ENCODE measurements at places on chromosomes 7 and 10.

DNA sequence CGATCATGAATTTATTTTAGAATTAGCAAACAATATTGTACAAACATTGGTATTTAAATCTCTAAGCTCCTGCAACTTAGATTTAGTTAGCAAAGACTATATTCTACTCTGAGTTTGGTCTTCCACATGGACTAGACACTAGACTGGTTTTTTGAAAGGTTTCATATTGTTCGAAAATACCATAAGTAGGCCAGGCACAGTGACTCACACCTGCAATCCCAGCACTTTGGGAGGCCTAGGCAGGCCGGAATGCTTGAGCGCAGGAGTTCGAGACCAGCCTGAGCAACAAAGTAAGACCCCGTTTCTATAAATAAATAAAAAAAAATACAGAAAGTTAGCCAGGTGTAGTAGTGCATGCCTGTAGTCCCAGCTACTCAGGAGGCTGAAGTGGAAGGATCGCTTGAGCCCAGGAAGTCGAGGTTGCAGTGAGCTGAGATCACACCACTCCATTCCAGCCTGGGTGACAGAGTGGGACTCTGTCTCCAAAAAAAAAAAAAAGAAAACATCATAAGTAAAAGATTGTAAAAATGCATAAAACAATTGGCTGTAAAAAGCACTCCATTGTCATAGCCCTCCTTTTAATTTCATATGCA lies 73.1 kb downstream of the ABCC2 start:
- DNase-seq: no peak

DNA sequence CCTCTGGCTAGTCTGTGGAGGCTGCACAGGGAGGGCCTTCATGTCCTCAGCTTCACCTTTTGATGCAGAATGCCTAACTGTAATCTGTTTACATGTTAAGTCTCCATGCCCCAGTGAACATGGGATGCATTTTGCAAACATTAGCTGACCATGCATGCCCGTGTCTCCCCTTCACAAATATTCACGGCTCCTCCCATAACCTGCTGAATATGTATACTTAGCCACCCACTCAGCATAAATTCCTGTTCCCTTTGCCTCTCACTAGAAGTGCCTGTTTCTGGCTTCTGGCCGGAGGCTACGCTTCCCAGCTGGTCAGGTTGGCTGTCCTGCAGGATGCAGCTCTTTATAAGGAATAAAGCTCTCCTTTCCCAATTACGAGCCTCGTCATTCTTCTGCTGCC lies 552.7 kb downstream of the DNAJB6 start:
- no peak for DNase-seq

GRCh38 chr7:106583100-106583499 lies 77.9 kb downstream of the CCDC71L start:
- peak; percentile 23 for DNase-seq

DNA sequence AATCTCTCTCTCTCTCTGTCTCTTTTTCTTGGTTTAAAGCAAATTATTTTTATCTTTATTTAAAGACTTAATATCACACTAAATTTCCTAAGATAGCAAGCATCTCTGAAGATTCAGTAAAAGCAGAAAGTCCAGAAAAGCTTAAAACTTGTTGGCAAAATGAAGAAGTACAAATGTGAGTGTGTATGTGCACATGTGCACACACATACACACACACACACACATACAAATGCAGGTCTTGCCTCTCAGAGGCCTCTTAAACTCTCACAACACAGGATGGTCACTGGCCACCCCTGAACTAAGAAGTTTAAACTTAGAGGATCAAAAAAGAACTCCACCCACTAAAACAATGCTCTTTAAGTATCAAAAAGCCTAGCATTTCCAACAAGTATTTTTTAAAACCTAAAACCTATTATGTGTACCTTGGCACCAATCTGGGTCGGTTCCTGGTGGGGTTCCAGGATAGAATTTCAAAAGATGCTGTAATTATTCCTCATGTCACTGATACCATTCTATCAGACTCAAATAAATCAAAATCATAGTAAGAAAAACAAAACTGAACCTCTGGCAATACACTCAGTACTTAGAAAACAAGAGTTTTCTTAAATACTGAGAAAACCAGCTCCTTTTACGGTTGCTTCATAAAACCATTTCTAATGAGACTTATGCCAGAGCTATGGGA lies 55.0 kb downstream of the SORBS1 start:
- no peak for DNase-seq

DNA sequence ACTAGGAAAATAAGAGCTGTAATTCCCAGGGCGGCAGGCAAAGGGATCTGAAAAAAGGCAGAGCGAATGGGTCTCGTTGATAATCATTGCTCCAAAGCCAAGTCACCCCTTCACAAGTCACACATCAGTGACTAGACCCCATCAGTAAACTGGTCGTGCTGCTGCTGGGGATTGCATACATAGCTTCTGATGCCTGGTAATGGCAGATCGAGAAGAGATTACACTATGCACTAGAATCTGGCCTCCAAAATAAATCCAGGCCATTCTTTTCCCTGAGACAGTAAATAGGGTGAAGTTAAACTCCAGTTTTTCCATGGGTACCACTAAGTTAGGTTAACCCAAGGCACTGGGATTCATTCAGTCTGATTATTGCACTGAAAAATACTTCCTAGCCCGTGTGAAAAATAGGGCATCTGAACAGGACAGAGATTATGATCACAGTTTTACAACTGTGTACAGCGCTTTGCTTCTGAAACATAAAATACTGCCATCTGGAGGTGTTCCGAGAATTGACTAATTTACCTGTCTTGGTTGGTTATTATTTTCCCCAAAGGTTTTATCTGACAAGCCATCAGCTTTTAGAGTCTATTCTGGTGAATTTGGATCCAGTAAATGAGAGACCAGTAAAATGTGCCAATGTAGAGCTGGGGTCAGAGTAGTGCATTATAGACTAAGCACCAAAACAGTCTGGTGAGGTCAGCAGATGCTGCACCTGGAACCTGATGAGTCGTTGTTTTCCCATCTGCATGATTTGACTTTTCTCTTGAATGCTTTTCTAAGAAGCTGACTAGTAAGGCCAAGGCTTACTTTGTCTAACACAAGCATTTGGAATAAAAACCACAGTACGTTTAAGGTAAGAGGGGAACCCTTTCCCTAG lies 82.9 kb upstream of the AFAP1L2 start:
- no peak for DNase-seq
